ENCODE measurements at places on chromosomes 7 and 10.

DNA sequence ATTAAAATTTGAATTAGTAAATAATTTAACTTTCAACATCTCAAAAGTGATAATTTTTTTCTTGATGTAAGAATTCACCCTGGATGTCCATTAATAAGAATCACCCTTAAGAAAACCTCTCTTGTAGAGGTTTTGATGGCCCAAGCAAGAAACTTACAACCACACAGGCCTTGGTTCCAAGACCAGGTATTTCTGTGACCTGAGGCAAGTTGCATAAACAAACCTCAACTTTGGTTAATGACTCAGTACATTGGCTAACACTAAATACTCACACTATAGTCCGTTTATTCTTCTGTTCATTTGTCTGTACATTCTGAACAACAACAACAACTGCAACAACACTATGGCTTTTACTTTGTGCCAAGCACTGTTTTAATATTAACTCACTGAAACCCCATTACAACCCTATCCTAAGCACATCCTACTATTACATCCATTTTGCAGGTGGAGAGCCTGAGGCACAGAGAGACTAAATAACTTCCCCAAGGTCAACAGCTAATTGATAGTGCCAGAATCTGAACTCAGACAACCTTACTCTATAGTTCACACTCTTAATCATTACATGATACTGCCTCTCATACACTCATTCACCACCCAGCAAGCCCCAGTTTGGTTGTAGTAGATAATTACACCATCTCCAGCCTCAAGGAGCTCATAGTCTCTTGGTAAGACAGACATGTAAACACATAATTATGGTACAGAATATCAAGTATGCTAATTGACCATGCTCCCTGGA lies 6.6 kb downstream of the ANK3 start:
- DNase-seq, result no peak

DNA sequence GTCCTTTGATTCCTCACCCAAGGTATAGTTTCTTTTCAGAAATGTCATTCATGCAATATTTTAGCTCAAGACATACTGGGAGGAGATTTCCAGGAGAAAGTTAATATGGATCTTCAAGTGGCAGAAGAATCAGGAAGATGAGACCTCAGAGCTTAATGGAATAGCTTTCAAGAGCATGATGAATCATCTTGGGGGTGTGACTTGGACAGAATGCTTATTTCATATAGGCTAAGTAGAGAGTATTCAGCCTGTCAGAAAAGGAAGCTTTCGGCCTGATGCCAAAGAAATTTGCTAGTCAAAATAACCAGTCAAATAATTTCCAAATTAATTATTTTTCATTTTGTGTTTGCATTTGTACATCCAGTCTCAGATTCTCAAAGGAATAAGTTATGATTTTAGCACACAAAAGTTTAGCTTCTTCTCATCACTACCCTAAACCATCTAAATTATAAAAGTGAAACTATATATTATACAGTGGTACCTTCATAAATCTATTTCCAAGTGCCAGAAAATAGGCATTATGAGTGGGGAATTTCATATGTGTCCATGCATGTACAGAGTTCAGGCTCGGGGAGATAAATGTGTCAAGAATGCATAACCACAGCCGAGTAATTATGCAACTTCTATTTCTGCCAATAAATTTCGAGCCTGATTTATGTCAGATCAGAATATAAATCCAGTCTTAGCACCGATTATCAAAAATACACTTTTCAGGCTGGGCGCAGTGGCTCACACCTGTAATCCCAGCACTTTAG lies 27.3 kb upstream of the CALD1 start:
- DNase-seq, result no peak

GRCh38 chr7:151744656-151745638 lies 132.0 kb downstream of the PRKAG2 start:
- peak; percentile 67 for DNase-seq

- no peak for DNase-seq
Measured at GRCh38 chr10:71262027-71262426, 49.7 kb downstream of the UNC5B start.

GRCh38 chr10:13450069-13450468 lies 78.7 kb downstream of the BEND7 start:
- no peak for DNase-seq

DNA sequence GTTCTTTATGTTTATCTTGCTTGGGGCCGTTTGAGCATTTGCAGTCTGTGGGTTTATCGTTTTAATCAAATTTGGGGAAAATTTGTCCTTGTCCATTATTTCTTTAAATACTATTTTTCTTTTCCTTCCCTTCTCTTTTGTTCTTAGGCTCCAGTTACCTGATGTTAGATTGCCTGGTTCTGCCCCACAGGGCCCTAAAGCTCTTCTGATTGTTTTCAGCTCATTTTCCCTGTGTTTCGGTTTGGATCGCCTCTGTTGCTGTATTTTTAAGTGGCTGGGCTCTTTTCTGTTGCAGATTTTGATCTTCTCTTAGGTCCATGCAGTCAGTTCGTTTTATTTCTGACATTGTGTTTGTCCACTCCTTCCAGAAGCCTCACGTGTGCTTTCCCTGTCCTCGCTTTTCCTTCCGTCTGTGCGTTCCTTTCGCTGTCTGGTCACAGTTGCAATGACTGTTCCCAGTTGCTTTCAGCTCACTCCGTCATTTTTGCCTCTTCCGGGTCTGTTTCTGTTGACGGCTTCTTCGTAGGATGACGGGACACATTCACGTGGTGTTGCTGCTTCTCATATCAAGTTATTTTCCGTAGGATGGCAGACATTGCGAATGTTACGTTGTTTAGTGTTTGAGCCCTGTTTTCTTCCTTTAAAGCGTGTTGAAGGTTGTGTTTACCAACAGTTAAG lies 111.4 kb downstream of the INPP5A start:
- no peak for DNase-seq

DNA sequence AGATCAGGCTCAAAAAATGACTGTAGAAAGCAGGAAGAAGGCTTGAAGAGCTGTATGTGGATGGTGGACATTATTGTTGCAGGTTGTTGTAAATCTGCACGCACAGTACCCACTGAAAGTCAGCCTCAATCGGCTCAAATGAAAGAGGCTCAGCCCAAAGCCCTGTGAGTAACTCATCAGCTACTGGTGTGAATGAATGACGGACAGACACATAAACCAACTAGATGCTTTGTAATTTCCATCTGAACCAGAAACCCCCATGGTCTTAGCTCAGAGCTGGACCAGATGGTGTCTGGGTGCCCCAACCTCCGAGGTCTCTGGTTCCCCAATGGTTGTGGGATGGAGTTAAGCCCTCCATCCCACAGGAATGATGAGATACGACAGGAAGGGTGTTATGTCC lies 7.4 kb downstream of the CALN1 start:
- DNase-seq, result no peak

GRCh38 chr7:104784686-104785085 lies 229.3 kb upstream of the KMT2E start:
- no peak for DNase-seq

Measured in CD4-positive, alpha-beta T cell (primary cell).